Stimulated activated naive CD4-positive, alpha-beta T cell (primary cell): ENCODE measurements at places on chromosomes 12 and 14.

DNA sequence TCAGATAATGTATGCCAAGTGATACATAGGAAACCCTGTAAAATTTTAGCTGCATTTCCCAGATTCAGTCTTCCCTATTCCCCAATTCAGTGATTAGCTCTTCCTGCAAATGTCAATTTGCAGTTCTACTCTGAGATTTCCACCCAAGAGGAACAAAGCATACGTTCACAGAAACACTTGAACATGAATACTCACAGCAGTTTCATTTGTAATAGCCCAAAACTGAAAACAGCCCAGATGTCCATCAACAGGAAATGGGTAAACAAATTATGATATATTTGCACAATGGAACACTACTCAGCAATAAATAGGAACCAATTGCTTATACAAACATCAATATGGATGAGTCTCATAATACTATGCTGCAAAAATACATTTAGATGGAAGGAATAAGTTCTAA lies 194.2 kb downstream of the GXYLT1 start:
- DNase-seq, result no peak

- DNase-seq, result no peak
These were observed 4.8 kb downstream of the TULP3 start for GRCh38 chr12:2895511-2895910.

- DNase-seq, result no peak
These were observed 101.1 kb upstream of the PLEKHG7 start for GRCh38 chr12:92601680-92602079.

- peak; percentile 30 for DNase-seq
These were observed 507 bp downstream of the AHSA1 start for GRCh38 chr14:77458249-77458950.

DNA sequence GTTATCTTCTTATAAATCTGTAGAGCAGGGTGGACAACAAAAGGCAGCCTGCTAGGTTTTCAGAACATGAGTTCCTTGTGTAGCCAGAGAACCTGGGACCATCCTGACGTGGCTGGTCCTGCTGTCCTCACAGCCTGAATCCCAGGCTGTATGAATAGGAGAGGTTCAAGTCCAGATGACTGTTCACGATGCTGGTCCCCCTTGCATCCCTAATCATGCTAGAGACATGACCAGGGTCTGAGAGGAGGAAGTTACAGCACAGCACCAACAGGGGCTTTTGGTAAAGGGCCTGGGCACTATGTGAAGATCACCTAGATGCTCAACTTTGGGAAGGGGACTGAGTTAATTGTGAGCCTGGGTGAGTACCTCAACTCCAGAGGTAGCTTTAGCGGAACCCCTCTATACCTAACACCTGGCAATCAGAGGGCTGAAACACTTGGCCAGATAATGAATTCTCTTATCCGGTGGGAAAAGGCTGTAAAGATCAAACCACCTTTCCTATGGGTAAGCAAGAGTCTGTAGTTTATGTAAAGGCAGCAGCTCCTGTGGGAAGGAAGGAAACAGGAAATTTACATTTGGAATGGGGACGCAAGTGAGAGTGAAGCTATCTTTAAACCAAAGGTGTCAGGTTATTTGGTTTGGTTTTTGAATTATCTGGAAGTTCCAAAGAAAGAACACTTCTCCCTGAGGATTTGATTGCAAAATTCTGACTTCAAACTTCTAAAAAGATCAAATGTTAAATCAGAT lies 112.8 kb downstream of the DAD1 start:
- no peak for DNase-seq

GRCh38 chr12:124804011-124804621 lies 59.5 kb downstream of the SCARB1 start:
- DNase-seq, result no peak

DNA sequence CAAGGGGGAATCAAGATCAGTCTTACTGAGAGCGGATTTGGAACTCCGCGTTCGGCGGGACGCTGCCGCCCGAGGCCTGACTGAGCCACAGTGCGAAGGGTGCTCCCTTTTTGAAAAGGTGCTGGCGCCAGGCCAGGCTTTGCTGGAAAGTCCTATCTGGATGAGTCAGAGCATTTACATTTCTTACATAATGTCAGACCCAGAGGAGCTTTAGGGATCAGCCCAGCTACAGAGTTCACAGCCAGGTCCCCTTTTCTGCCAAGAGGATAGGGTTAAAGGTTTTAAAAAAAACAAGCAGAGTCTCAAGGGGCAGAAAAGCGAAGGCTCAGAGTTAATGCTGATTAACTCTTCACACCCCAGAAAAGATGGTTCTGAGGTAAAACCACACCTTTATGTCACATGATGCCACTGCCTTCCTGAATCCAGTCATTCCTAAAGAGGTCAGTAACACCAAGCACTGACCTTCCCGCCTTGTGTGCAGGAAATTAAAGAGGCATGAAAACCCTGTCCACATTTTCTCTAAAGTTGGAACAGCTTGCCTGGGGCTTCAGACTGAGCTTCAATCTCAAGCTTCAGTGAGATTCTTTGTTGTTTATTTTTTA lies 11.7 kb upstream of the FBXL14 start:
- DNase-seq, result no peak

DNA sequence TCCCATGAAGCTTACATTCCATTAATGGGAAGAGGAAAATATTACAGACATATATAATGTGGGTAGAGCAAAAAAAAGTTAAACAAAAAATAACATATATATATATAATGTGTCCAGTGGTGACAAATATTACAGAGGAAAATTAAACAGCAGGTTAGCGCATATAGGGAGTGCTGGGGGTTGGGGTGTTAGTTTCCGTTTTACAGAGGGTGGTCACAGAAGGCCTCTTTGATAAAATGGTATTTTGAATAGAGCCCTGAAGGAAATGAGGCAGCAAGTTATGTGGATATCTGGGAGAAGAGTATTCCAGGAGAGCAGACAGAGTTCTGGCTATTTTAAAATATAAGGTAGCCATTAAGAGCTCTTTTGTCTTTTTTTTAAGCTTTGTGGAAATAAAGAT lies 73.2 kb downstream of the DCAF5 start:
- DNase-seq, result no peak

GRCh38 chr12:109827566-109828550 lies 5.3 kb downstream of the TRPV4 start:
- no peak for DNase-seq
